ENCODE measurements at places on chromosomes 1 and 21. TPM values are rescaled to one million over a fixed set of nuclear protein-coding genes. Genes with fewer than 3 reads are reported as not detected.

The LAMB3 gene
- total RNA-seq: 0.31 TPM

The PCBP3 gene
- 0.46 TPM for total RNA-seq

The PTGFR gene
- not detected for total RNA-seq

The C4BPA gene
- 0.21 TPM for total RNA-seq

The DNAJC6 gene
- 4.3 TPM for total RNA-seq

The RGS2 gene
- 1.0 TPM for total RNA-seq

The SLC39A1 gene
- total RNA-seq: 68.3 TPM

The TDRD5 gene
- not detected for total RNA-seq

The HFM1 gene
- not detected for total RNA-seq

The SDF4 gene
- 92.2 TPM for total RNA-seq
